ENCODE measurements at places on chromosomes 16 and 17.

GRCh38 chr16:50303605-50304466, 37.5 kb downstream of the ADCY7 start:
- DNase-seq: no peak

- peak; percentile 10 for DNase-seq
These were observed 42.1 kb downstream of the IKZF3 start for GRCh38 chr17:39822051-39822451.

- DNase-seq: no peak
These were observed 3.7 kb upstream of the CDK3 start for GRCh38 chr17:75996665-75997590.

DNA sequence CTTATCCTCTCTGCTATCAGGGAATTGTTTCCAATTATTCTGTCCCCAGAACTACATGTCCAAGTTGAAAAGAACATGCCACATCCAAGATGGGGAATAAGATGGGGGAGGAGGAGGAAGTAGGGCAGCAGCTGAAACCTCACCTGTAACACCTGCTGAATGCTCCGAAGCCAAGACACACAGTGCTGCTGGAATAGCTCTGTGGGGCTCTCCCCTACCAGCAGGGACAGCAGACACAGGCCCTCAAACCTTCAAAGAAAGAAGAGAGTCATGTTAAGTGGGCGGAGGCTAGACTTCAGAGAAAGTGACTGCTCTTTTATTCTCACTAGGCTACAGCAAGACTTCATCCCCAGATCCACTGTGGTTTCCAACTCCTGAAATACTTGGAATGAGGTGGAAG, 13.2 kb downstream of the PELP1 start:
- DNase-seq: no peak

DNA sequence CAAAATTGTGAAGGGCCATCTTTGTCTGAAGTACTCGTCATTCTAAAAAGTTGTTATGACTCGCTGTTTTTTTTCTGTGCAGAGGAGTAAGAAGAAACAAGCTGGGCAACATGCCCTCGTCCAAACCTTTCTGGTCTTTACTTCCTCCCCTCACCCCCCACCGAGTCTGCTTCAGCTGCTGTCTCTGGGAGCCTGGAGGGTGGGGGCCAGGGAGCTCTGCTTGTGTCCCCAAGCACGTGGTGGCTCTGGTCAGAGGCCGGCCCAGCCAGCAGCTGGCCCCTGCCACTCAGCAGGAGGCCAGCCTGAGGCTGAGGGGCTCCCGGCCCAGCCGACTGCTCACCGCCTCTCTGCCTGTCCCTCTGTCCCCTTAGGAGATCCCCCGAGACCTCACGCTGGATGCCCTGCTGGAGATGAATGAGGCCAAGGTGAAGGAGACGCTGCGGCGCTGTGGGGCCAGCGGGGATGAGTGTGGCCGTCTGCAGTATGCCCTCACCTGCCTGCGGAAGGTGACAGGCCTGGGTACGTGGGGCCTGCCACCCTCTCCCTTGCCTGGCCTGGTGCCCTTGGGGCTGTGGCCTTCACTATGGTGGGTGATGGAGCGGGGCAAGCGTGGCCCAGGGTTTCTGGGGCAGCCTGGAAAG, 53.7 kb upstream of the LGALS9 start:
- peak; percentile 47 for DNase-seq

- peak; percentile 21 for DNase-seq
These were observed 4.4 kb downstream of the GGA2 start for GRCh38 chr16:23505671-23506605.

GRCh38 chr16:46736695-46737094, 11.4 kb downstream of the MYLK3 start:
- DNase-seq: no peak

Measured in hematopoietic multipotent progenitor cell treated with erythropoietin and hydrocortisone succinate and interleukin-3 and kit ligand, for 8 days (in vitro differentiated cells).